Suppressor macrophage treated with lipopolysaccharide for 4 hours (primary cell): ENCODE measurements at places on chromosomes 11 and 22.

DNA sequence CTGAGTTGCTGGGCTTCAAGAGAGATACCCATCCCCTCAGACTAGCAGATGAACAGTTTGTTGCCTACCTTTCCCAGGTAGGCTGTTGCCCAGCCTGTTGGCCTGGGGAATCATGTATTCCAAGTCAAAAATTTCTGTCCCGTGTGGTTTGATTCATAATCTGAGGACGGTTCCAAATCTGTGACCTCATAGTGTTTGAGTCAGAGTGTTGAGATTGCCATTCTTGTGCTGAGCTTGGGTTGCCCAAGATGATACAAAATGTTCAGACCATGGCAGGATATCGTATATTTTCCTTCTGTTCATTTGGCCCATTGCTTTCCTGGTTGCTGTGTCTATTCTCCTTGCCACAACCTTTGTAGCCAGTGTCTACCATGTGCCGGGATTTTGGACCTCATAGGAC is 64.3 kb downstream of the CYB5R2 start:
- no peak for DNase-seq

GRCh38 chr22:39219071-39220039 is 25.4 kb downstream of the PDGFB start:
- no peak for DNase-seq

- DNase-seq = no peak
Observed at GRCh38 chr22:16915701-16916100, 90.5 kb upstream of the XKR3 start.

- peak; percentile 9 for DNase-seq
Observed at GRCh38 chr11:124519850-124520549, 23.5 kb downstream of the OR8B12 start.

GRCh38 chr11:86632499-86633269 is 39.7 kb downstream of the ME3 start:
- peak; percentile 77 for DNase-seq

- DNase-seq = no peak
Observed at GRCh38 chr11:122724520-122724919, 69.0 kb downstream of the UBASH3B start.

DNA sequence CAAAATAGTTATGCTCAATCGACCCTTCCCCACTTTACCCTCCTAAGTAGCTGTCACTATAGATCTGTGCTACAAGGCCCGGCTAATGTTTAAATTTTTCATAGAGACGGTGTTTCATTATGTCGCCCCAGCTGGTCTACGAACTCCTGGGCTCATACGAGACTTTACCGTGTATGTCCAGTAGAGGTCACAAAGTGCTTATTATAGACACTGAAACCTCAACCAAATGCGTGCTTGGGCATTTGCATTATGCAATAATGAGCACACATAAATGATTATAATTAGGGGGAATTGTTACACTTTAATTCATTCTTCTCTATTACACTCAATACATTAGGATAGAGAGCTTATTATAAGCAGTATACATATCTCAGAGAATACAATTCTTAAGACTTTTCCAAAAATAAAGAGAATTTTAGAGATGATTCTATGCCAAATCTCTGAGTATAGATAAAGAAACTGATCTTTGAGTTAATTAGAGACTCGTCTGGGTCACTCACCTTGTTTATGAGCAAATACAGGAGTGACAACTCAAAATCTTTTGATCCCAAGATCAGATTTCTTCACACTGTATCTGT is 12.5 kb upstream of the MRPL16 start:
- DNase-seq = peak; percentile 76

DNA sequence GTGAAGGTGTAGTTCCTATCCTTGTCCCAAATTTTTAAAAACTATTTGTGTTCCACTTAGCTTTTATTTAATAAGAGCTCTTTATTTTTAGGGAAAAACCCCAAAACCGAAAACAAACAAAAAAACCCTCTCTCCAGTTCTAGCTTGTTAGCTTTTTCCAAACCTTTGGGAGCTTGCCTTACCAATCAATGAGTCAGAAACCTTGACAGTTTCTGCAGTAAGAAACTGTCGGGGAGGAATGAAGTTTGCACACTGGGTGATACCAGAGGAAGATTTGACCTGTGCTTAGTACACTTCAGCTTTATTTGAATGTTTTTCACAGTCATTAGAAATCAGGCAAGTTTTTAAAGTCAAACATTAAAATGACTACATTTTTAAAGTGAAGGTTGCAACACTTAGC is 105.0 kb downstream of the FAT3 start:
- DNase-seq = no peak

DNA sequence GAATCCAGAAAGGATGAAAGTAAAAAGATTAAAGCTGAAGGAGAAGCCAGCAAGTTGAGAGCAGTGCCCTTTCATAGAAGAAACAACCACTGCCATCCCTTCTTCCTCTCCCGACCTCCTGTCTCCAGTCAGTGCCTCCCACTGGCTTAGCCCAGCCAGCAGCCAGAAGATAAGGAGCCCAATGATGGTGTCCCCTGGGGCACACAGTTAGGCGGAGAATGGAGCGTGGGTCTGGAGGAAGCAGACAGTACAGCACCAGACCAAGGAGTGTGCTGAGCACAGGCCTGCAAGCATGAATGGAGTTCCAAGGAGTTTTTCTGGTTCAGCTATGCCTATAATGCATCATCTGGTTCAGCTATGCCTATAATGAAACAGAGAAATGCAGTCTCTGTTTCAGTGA is 54.3 kb upstream of the TNRC6B start:
- no peak for DNase-seq
